NCI-H526 treated with DMSO at 0.1 percent for 48 hours (cell line): ENCODE measurements at places on chromosomes 13 and 19.
A peak's percentile ranks its signal among the peaks of the same experiment; 100 is the strongest.

DNA sequence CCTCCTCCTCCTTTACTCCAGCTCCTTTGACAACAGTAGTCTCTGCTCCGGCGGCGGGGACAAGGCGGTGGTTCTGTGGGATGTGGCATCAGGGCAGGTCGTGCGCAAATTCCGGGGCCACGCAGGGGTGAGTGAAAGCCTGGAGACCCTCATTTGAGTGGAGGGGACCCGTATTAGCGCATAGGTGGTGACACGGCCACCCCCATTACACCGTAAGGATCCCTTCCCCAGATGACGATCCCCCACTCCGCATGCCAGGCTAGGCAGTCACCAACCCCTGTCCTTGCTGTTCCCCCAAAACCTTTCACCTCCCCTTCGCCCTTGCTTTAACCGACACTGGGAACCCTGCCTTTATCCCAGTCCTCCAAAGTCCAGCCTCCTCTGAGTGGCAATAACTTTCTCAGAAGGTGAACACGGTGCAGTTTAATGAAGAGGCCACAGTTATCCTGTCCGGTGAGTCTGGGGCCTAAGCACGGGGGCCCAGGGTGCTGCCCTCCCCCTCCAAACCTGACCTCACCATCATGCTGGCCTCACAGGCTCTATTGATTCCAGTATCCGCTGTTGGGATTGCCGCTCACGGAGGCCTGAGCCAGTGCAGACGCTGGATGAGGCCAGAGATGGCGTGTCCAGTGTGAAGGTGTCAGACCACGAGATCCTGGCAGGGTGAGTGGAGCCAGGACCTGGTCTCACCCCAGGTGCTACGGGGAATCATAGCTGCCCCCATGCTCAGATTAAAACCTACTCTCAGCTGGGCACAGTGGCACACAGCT lies 3.7 kb downstream of the WDR83 start:
- DNase-seq: no peak

GRCh38 chr19:44570984-44571684 lies 41.7 kb upstream of the CEACAM20 start:
- peak; percentile 36 for DNase-seq

- no peak for DNase-seq
Observed at GRCh38 chr19:17599780-17600179, 44.3 kb downstream of the COLGALT1 start.

DNA sequence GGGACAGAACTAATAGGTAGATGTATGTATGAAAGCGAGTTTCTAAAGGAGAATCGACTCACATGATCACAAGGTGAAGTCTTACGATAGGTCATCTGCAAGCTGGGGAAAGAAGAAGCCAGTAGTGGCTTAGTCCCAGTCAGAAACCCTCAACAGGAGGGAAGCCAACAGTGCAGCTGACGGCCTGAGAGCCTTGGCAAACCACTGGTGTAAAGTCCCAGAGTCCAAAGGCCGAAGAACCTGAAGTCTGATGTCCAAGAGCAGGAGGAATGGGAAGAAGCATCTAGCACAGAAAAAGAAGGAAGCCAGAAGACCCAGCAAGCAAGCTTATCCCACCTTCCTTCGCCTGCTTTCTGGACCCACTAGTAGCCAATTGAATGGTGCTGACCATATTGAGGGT lies 507.6 kb upstream of the ARGLU1 start:
- DNase-seq: no peak

GRCh38 chr19:51977346-51977745 lies 9.3 kb downstream of the ZNF350 start:
- DNase-seq: no peak

GRCh38 chr13:21010621-21011020 lies 50.8 kb downstream of the LATS2 start:
- DNase-seq: no peak

GRCh38 chr19:18900700-18901481 lies 4.9 kb upstream of the CERS1 start:
- DNase-seq: no peak

GRCh38 chr19:45577111-45577905 lies 7.3 kb downstream of the OPA3 start:
- DNase-seq: no peak

GRCh38 chr13:99506634-99507033 lies 5.4 kb downstream of the TM9SF2 start:
- DNase-seq: no peak

GRCh38 chr19:34482380-34483250 lies 1.1 kb downstream of the WTIP start:
- no peak for DNase-seq
